ENCODE measurements at places on chromosomes 7 and 10.

DNA sequence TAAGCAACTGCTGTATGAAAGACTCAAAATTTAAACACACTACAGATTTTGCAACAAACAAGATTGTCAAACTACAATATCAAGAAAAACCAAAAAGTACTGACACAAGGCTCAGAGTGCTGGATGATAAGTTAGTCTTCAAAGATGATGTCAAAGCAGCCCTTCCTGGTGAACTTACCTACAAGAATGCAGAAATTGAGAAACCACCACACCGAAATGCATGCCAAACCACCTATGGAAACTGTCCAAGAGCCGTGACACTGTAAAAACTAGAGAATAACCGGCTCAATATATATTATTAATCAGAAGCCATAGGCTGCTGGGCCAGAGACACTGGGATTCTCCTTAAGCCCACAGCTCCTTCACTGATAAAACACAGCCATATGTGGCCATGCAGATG lies 25.3 kb downstream of the DENND11 start:
- peak; percentile 40 for DNase-seq

DNA sequence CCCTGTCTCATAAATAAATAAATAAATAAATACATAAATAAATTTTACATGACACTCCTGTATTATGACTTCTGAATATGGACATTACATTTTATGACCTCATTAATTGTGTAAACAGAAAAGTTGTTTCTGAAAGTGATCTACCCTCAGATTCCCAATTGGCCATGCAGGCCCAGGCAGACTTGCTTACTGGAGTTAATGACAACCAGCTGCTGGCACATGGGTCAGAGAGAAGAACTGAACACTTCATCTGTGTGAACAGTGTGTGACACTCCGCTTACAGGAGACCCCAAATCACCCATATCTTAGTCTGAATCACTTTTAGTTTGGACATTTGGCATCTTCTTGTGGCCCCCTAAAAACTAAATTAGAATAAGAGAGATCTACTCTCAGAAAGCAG lies 31.4 kb downstream of the PARP12 start:
- no peak for DNase-seq

DNA sequence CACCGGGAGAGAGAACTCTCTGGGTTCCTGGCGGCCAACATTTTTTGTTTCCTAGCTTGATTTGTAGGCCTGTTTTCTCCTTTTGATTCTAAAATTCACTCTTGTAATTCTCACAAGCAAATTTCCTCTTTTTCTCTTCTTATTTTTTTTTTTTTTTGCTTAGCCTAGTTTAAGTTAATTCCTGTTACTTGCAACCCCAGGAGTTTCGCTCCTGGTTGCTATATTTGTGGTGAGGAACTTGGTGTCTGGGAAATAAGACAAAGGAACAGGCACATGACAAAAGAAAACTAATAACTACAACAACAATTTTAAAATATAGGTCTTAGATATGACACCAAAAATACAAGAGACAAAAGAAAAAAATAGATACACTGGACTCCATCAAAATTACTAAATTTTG lies 6.7 kb downstream of the AOAH start:
- no peak for DNase-seq

DNA sequence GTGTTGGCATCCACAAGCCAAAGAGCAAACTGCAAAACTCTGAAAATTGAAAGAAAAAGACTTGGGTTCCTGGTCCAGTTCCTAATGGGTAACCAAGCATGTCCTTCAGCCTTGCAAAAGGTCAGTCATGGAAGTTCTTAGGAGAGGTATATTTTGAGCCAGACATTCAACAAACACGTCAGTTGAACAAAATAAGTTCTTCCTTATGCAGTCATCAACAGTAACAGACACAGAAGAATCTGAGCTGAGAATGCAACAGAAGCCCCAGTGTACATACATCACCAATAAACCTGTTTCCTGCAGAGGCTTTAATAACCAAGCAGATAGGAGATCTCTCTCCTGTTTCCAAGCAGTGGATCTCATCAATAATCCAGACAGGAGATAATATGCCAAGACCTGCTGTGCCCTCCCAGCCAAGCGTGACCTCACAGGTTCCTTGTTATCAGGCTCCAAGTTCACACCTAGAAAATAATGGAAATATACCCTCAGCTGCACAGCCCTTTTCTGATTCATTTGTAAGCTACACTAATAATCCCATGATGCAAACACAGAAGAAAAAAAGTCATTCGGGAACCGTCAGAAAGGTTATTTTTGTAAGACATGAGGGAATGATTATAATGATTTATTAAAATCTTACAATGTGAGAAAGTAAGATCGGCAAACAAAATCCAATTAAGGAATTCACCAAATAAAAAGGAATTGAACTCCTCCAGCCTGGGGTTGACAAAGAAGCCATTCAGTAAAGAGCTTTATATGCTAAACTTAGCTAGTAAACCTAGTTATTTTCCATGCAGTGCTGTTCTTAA lies 90.7 kb downstream of the DGKI start:
- no peak for DNase-seq

DNA sequence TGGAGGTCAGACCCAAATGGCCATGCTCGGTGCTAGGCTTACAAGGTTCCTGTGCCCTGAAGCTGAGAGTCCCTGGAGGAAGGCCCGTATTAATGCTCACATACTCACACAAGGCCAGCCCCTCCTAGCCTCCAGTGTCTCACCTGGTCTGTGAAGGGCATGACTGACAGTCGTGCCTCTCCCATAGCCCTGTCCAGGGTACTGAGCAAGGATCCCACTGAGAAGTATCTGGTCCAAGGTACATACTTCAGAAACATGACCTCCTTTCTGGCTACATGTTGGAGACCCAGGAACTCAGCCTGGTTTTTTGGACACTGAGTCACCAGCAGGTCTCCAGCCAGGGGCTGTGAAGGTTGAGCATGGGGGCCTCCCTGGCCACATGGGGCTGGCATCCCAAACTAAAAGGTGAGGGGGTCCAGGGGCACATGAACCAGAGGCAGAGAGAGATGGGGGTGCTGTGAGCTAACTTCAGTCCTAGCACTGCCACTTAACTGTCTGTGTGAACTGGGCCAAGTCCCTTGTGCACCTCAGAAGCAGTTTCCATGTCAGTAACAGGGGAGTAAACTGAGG lies 17.6 kb upstream of the RASGEF1A start:
- DNase-seq: peak; percentile 31

- no peak for DNase-seq
These were observed 19.6 kb upstream of the INPP5A start for GRCh38 chr10:132517951-132518521.

GRCh38 chr10:30494558-30494957 lies 60.6 kb downstream of the MAP3K8 start:
- DNase-seq: no peak

GRCh38 chr10:72593963-72594362 lies 31.9 kb downstream of the MICU1 start:
- DNase-seq: no peak

DNA sequence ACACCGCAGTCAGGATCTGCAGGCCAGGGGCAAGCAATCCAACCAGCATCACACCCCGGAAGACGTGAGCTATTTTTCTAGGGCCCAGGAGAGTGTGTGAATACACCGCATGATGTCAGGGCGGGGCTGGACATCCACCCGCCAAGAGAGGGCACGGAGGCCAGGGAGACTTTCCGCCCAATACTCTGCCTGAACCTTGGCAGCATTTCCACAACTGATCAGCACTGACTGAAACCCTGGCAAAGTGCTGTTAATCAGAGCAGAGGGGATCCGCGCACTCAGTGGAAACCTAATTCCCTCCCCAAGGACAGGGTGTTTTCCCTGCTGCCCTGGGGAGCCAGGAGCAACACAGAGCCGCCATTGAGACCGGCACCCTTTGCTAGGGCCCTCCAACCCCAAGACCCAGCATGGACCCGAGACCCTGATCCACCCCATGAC lies 8.2 kb downstream of the MAD1L1 start:
- DNase-seq: no peak

DNA sequence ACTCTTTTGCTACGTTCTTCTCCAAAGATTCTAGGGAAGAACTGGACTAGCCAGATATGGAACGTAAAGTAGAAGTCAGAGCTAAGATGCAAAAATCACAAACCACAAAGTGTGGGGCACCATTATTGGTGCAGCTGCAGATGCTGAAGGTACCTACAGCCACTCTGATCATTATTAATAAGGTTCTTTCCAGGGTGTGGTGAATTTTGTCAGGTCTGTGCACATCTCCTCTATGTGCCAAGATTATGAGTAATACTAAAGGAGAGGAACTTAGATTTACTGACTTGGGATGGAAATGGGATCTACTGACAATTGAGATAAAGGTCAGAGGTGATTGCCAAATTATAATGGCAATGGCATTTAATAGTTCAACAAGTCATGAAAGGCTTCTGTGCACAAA lies 148.2 kb downstream of the RAPGEF5 start:
- no peak for DNase-seq

DNA sequence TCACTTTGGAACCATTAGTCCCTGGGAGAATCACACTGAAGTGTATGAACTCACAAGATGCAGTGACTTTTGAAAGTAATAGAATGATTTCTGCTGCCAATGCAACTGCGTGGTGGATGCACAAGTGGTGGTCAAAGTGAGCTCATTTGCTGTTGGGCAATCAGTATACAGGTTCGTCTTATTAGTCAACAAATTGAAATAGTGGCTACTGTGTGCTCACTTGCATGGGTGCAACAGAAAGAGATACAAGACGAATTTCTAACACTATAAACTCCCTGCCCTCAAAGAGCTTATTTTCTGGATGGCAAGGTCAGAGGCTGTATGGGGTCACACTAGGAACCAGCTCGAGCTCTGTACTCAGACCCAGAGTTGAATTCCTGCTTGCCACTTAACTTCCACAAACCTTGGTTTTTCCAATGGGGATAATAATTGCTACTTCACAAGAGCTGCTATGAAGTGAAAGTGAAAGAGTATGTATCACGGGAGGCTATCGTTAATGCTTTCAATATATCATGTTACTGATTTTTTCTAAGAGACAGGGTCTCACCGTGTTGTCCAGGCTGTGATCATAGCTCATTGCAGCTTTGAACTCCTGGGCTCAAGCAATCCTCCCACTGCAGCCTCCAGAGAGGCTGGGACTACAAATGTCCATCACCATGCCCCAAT lies 8.3 kb upstream of the BCL7B start:
- DNase-seq: peak; percentile 24

DNA sequence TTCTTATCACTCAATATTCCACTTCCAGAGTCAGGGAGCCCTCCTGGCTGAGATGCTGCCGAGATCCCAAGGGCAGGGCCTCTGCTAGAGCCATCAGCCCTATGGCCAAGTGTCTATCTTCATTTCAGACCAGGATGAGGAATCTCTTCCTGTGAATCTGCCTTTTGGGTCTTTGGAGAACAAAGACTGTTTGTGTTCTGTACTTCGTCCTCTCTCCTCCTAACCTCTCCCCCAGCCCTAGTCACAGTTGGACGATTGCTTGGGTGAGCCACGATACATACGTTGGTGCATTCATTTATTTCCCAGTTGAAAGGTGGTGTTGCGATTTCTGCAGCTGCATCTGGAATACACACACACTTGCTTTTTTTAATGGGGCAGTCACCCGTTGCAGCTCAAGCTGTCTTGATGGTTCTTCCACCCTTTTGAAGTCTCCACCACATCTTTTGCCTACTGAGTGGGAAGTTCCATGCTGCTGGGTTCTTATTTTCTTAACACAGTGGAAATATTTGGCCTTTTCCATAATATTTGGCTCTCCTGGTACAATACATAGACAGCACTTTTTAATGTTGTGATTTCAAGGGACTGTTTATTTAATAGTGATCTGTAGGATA lies 26.7 kb downstream of the SH3PXD2A start:
- DNase-seq: no peak

DNA sequence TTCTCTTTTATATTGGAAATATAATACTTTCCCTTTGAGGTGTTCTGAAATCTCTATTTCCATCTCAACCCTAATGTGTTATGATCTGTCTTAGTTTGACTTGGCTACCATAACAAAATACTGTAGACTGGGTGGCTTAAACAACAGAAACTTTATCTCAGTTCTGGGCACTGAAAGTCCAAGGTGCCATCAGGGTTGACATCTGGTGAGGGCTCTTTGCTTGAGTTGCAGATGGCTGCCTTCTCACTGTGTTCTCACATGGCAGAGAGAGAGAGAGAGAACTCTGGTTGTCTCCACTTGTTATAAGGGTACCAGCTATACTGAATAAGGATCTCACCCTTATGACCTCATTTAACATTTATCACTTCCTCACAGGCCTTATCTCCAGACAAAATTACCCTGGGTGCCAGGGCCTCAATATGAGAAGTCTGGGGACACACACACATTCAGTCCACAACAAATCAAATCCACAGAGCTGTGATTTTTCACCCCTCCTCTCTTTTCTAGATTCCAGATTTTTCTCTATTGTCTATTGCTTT lies 104.5 kb downstream of the SRI start:
- no peak for DNase-seq

- peak; percentile 46 for DNase-seq
These were observed 133.5 kb downstream of the RGS10 start for GRCh38 chr10:119408969-119409371.

GRCh38 chr10:71201849-71202248 lies 10.5 kb upstream of the UNC5B start:
- DNase-seq: no peak

GRCh38 chr7:110170841-110171240 lies 920.1 kb upstream of the LRRN3 start:
- peak; percentile 12 for DNase-seq

DNA sequence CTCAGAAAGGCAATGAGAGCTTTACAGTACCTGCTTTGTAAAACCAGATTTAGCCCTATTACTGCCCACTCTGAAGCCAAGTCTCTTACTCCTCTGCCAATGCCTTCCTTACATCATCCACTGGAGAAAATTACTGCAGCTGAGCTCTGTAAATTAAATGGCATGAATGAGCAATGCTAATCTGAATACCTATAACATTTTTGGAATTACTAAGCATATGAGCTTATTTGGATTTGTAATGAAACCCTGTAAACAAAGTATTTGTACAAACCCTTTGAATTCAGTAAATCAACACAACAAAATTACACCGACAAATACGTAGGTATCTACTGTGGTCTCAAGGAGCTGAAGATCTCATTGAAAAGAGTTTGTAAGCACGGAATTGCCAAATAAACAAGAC lies 12.1 kb upstream of the CCNY start:
- no peak for DNase-seq

DNA sequence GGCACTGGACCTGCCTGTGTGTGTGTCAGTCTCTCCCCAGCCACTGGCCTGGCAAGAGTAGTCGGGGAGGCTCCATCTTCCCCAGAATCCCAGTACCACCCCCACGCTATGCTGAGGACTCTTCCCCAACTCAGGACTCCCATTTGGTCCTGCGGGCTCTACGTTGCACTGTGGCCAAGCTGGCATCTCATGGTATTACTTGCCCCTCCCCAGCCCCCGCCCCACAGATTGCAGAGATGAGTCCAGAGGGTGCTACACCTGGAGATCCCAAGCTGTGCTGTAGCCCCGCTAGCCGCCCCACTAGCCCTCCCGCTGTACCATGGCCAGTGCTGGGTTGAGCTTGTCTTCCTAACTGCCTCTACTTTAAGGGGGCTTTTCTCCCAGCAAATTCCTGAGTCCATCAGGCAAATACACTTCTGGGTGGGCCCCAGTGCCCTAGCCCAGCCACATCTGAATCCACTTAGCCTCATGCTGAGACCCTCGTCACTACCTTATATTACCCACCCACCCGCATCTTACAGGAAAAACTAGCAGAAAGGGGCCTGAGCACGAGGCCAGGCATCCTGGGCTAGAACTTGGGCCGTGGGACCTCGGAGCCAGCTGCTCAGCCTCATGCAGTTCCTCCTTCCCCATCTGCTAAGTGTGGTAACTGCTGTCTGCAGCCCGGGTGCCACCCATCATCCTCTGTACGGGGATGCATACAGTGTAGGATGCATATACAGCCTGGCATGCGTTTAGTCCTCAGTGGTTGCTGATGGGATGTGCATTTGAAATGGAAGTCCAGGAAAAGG lies 65.8 kb upstream of the CACUL1 start:
- DNase-seq: no peak

GRCh38 chr7:15461576-15461975 lies 100.2 kb downstream of the AGMO start:
- peak; percentile 98 for DNase-seq
